ENCODE measurements at places on chromosomes 11 and 22.

DNA sequence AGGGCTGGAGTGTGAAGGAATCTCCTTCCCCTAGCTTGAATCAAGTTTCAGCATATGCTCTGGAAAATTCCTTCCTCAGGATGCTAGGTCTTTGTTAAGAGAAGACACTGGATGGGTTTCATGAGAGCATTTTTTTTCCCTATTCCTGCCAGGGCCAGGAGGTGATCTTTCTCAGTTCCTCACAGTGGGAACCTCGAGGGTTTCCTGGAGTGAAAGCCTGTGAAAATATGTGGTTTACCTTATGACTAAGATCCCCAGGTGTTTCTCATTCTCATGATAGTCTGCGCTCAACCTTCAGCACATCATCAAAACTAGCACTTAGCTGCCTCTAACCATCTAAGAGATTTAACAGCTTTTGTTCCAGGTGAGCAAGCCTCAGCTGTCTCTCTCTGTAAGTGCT lies 985.3 kb upstream of the FAT3 start:
- DNase-seq: no peak

DNA sequence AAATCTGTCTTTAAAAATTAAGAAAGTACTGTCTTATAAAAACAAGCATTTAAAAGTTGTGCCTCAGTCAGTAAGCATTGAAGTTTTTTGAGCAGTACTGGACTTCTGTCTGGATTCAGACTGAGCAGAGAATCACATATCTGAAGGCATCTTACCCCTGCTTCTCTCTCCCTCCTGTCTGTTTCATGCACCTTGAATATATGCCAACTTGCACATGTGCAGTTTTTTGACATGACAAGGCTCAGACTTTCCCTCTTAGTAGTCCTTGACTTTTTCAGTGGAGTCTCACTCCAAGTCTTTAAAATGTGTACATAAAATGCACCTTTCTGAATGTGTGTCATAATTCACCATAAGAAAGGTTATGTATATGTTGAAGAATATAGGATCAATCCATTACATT lies 19.8 kb downstream of the SPECC1L start:
- no peak for DNase-seq

- no peak for DNase-seq
Observed at GRCh38 chr11:64306876-64307622, 1.7 kb downstream of the ESRRA start.

DNA sequence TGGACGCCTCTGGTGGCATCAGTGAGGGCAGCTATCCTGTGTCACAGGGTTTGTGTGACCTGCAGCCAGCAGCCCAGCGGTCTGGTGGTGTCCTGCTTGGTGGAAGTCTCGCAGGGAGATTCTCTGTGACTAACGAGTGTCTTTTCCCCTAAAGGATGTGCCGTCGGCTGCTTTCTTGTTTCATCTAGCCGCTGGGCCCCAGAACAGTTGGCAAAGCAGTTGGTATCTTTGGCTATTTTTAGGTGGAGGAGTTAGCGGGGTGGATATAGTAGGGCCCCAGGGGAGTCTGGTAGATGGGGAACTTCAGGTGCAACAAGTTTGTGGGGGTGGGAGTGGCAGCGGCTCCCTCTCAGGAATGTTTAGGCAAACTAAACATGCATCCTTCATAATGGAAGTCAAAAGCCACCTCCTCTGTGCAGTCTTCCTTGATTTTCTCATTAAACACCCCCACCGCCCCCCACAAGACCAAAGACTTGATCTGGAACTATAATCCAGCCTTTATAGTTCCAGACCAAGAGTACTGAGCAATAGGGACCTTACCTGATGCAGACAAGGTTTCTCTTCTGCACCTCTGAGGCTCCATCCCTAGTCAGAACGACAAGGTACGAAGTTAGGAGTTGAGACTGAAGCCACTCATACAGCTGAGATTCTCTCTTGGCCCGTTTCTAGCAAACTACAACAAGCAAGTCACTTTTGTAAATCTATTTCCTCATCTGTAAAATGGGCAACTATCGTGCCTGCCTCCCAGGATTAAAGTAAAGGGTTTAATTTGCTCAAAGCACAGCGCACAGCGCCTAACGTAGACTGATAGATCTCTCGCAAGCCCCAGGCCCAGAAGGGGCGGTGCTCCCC lies 1.1 kb upstream of the PELI3 start:
- DNase-seq: no peak

DNA sequence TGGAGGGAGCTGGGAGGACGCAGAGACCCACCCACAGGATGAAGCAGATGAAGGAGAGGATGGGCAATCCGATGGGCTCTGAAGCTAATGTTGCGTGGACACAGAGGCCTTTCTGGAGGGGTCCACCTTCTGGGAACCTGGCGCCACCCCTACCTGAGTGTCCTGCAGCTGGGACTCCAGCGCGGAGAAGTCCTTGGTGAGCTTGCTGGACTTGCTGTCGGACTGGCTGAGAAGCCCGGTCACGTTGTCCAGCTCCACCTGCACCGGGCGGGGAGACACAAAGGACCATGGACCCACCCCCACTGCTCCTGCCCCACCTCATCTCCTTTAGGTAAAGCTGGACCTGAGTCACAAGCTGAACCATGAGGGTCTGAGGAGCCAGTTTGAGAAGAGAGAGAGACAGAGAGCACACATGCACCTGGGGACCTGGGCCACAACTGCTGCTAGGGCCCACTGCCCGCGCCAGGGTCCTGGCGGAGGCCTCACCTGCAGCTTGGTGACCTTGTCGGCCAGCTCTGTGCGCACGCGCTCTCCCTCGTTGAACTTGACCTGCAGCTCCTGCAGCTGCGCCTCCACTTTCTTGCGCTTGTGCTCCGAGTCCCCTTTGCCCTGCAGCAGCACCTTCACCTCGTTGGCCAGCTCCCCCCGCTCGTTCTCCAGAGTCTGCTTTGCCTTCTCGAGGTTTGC lies 40.8 kb downstream of the APOL1 start:
- no peak for DNase-seq

DNA sequence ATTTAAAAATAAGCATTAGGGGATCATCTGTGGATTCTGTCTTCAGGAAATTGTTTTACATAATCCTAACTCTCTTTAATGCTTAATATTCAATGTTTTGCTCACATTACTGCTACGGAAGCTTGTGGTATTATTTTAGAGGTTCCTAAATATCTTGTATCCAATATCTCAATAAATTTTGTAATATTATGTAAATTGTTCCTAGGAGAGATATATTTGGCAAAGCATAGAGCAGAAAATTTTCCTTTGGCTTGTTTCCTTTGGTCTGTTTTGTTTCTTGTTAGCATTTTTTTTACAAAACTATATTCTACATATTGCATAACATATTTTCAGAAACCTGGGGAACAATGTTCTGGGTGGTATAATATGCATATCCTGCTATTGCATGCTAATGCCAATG lies 144.8 kb downstream of the GRIA4 start:
- no peak for DNase-seq

DNA sequence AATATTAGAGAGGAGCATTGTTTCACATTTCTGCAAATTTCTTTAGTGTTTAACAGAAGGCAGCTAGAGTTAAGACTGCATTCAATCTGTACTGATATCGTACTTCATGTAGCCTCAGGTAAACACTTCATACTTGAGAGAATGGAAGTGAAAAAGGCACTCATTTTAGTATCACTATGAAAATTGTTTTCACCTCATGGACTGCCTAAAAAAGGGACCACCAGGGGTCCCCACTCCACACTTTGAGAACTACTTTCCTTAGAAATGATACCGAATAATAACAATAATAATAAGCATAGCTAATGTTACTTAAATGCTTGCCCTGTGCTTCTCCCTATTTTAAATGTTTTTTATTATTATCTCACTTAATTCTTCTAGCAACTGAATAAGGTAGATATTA lies 95.1 kb downstream of the BLID start:
- peak; percentile 23 for DNase-seq

DNA sequence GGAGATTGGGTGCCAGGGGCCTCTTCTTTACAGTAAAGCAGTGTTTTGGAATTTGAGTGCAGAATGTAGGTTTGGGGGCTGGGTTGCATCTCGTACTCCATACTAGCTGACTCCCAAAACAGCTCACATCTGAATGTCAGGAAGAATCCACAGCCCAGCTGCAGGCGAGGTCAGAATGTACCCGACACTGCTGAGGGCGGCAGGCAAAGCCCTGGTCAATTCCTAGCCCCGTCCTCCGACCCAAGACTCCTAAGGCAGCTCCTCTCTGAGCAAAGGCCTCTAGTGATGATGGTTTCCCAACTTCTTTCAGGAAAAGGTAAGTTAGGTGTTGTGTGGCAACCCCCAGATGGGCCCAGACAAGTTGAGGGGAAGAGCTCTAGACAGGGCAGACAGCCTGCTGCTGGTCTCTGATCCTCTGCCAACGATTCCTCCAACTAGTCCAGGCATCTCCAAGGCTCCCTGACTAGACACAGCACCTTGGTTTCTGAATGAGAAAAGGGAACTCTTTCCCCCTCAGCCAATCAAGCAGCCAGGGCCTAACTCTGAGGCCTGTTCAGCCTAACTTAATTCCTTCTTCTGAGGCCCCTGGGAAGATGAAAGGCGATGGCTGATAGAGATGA lies 8.6 kb downstream of the LARGE2 start:
- no peak for DNase-seq

DNA sequence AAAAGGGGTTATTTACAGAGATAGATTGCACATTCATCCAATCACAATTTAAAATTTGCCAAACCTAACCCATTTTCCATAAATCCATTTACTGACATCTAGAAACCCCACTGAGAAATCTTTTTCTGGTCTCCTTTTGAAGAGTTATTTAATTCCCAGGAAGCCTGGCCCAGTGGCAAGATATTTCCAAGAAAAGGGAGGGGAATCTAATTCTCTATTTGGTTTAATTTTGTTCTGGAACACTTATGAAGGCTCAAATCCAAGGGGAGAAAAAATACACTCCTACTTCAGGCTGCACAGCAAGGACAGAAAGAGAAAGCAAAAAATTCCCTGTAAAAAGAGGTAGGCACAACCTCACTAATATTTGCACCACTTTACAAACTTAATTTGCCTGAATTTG lies 88.2 kb upstream of the LDLRAD3 start:
- DNase-seq: no peak

DNA sequence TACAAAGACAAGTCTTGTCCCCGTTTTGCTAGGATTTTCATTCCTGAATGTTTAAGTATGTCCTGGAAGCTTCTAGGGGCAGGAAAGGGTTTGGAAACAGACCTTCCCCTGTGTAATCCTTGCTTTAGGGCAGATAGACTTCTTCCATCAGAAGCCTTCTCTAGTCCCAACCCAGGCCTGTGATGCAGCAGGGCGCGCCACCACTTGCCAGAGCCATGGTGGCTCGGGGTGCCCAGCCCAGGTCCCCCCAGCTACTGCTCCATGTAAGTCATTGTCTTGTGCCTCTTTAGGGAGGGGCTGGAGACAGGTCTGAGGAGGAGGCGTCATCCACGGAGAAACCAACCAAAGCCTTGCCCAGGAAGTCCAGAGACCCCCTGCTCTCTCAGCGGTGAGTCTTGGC lies 4.3 kb downstream of the NOL12 start:
- no peak for DNase-seq

GRCh38 chr11:110951037-110951949 lies 239.1 kb upstream of the ARHGAP20 start:
- DNase-seq: no peak

DNA sequence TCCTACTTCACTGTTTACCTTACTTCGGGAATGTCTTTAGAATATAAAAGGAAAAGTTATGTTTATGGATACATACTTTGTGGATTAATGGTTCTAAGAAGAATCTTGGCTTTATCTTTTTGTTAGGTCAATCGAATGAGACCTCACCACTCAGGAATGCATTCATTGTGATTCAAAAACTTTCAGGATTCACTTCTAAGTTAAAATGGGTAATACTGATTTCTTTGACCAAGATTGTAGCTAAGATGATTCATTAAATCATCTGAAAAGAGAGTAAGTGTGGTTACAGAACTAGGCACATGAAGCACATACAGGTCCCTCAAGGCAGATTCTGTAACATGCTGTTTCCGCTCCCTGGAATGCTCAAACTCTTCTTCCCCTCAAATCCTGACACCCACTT lies 716.4 kb downstream of the KCNA4 start:
- DNase-seq: no peak

GRCh38 chr11:64710418-64711137 lies 12.4 kb downstream of the NRXN2 start:
- DNase-seq: no peak

GRCh38 chr11:6025056-6025455 lies 5.5 kb downstream of the OR56A1 start:
- no peak for DNase-seq

DNA sequence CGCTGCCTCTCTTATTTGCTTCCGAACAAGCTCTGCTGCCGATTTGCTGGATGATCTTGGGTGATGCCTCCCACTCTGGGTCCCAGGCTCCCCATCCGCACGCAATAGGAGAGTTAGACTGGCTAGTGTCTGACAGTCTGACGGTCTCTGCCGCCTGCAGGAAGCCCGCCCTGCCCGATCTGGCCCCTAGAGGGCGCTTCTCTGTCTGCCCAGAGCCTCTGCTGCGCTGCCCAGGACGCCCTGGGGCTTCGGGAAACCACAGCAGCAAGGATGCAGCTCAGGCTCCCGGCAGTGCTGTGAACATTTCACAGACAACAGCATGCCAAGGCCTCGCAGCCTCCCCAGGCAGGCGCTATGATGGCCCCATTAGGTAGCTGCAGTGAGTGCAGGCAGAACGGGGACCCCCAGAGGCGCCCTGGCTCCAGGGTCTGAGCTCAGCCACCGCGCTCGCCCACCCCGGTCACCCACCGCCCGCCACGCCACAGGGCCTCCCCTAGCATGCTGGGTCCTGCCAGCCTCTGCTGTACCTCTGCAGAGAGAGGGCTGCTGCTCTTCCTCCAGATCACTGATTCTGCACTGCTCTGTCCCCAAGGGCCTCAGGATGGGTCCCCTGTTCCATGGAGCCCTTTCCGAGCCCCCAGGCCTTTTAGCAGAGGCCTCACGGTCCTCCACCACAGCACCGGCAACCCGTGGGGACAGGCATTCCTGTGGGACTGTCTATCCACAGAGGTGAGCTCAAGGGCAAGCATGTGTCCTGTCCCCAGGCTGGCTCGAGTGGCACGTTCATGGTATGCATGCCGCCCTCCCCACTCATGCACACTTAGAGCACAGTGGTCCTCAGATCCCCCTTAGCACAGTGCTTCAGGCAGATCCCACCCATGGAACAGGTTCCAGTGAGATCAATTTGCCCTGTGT lies 4.3 kb upstream of the BAIAP2L2 start:
- peak; percentile 78 for DNase-seq

DNA sequence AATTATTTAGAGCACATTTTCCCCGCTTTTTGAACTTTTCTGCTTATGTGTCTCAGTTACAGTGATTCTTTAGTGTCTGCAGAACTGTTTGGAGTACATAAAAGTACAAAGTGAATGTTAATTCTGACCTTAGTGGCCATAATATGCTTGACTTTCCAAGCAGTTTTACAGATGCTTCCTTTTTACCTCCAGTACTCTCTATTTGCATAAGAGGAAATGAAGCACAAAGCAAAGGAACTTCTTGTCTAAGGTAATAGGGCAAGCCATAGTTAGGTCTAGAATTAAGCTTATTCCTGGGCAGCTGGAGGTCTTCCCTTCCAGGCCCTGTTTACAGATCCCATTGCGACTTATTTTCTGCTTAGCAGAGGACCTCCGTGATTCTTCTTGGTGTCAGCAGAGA lies 3.6 kb downstream of the GTPBP1 start:
- peak; percentile 31 for DNase-seq

- DNase-seq: no peak
Observed at GRCh38 chr11:46296528-46297448, 19.3 kb downstream of the CREB3L1 start.
